ENCODE measurements at places on chromosomes 3 and 15. TPM values are rescaled to one million over a fixed set of nuclear protein-coding genes. Genes with fewer than 3 reads are reported as not detected.
A peak's percentile ranks its signal among the peaks of the same experiment; 100 is the strongest.

Gene USP13
- total RNA-seq: 1.6 TPM

Gene ANKDD1A
- total RNA-seq: 13.2 TPM

Gene DOCK3
- total RNA-seq: not detected

Gene RFX7
- 20.6 TPM for total RNA-seq

Gene IL5RA
- total RNA-seq: not detected

Gene NOX5
- total RNA-seq: 0.13 TPM

Gene AMT
- 18.9 TPM for total RNA-seq

Gene ALDH1A2
- not detected for total RNA-seq

DNA sequence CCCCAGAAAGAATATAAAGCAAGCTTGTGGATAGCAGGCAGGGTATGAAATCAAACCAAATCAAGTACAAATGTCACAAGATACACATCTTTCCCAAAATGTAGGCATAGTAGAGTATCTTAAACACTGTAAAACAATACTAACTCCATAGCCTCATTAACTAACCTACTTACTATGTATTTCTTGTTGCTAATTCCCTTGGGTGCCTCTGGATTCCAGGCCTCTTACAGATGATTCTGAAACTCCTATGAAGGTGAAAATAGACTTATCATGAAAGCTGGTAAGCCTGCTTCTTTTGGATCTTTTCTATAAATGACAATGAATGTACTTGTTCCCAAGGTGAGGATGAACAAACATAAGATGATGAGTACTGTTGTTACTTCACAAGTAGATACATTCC is 93.8 kb downstream of the FRMD5 start:
- H3K27me3 ChIP-seq: no peaks in the 10 kb centered on the region
- H3K27ac ChIP-seq: no peak overlapping the region
- no peak for DNase-seq
- no peaks in the 10 kb centered on the region for H3K36me3 ChIP-seq
- no peaks in the 10 kb centered on the region for H3K4me1 ChIP-seq
- H3K4me3 ChIP-seq: no peak overlapping the region

GRCh38 chr15:63953524-63953923 is 92.8 kb downstream of the DAPK2 start:
- no peaks in the 10 kb centered on the region for H3K4me1 ChIP-seq
- DNase-seq: no peak
- H3K36me3 ChIP-seq: no peaks in the 10 kb centered on the region
- H3K27me3 ChIP-seq: no peaks in the 10 kb centered on the region
- H3K27ac ChIP-seq: no peak overlapping the region
- no peak overlapping the region for H3K4me3 ChIP-seq

DNA sequence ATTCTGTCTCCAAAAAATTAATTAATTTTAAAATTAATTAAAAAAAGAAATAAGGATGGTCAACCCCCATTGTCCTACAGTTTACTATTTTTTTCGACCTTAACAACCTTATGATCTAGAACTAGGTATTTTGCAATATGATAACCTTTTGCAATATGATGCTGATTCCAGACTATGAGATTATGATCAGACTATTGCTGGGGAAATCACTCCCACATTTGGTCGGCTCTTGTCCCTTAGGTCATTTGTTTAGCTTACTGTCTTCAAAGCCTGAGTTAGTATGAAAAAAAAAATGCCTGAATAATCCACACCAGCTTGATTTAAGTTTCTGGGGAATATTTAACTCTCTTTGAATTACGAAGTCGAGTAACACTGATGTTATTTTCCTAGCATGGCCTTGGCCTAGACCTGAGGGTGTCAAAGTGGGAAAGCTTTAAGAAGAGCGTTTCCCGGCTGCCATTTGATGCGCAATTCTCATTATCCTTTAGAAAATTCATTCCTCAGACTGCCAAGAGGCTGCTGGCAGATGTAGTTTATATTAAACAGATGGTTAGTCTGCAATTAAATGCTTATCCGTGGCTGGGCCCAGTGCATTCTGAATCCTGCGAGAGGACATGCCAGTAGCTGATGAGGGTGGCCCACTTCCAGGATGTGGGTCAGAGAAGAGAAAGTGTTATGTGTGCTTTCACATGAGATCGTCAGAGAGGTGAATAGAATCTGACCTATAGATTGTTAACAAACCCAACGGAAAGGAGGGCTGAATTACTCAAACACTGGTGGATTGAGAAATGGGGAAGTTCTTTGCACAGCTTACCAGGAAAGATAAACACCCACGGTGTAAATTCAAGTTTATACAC is 496.0 kb upstream of the THBS1 start:
- H3K4me3 ChIP-seq: no peak overlapping the region
- H3K27ac ChIP-seq: peak overlapping the region; percentile 71
- no peaks in the 10 kb centered on the region for H3K27me3 ChIP-seq
- H3K4me1 ChIP-seq: no peaks in the 10 kb centered on the region

GRCh38 chr3:186022931-186023330 is 85.1 kb upstream of the TRA2B start:
- no peaks in the 10 kb centered on the region for H3K36me3 ChIP-seq
- H3K4me1 ChIP-seq: no peaks in the 10 kb centered on the region
- no peak overlapping the region for H3K4me3 ChIP-seq
- no peak overlapping the region for H3K27ac ChIP-seq
- H3K27me3 ChIP-seq: no peaks in the 10 kb centered on the region

GRCh38 chr15:63352808-63353207 is 28.8 kb downstream of the CA12 start:
- no peak overlapping the region for H3K4me3 ChIP-seq
- H3K27ac ChIP-seq: no peak overlapping the region
- no peaks in the 10 kb centered on the region for H3K4me1 ChIP-seq
- no peaks in the 10 kb centered on the region for H3K36me3 ChIP-seq
- H3K27me3 ChIP-seq: no peaks in the 10 kb centered on the region

GRCh38 chr3:129185783-129186182 is 2.1 kb upstream of the CNBP start:
- peaks cover 7% of the 10 kb centered on the region for H3K4me1 ChIP-seq
- no peaks in the 10 kb centered on the region for H3K27me3 ChIP-seq
- no peak for DNase-seq

DNA sequence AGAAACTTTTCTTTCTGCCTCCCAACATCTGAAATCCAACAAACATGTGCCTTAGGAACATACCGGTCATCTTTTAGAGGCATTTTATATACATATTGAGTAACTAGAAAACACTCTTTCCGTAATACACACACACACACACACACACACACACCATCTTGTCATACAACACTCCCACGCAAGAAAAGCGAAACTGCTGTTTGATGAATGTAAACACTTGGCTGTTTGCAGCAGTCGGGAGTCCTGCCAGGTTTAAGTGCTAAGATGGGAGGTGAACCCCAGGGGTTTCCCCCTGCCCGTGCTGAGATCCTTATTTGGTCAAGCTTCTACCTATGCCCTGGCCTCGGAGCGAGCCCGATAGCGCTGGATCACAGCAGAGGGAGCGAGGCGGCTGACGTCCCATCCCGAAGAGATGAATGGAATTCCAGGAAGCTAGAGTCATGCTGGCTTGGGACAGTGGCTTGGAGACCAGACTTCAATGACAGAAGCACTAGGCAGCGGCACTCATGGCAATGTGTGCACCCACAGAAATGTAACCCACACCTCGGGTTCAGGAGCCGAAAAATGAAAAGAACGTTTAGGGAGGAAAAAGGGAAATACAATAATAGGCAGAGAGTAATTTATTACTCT is 1.3 kb upstream of the THBS1 start:
- no peaks in the 10 kb centered on the region for H3K4me1 ChIP-seq
- H3K4me3 ChIP-seq: peak overlapping the region; percentile 48
- no peaks in the 10 kb centered on the region for H3K27me3 ChIP-seq
- H3K36me3 ChIP-seq: peaks cover 28% of the 10 kb centered on the region

DNA sequence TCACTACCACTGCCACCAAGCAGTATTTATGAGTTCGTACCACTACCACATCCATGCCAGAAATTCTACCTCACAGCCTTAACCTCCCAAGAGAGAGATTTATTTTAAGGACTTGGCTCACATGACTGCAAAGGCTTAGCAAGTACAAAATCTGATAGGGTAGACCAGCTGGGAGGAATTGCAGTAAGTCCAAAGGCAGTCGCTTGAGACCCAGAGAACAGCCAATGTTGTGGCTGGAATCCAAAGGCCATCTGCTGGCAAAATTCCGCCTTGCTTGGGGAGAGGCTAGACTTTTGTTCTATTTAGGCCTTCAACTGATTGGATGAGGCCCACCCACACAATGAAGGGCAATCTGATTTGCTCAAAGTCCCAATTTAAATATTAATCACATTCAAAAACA is 101.4 kb upstream of the STT3B start:
- no peaks in the 10 kb centered on the region for H3K27me3 ChIP-seq
- H3K4me1 ChIP-seq: no peaks in the 10 kb centered on the region
- H3K27ac ChIP-seq: no peak overlapping the region

DNA sequence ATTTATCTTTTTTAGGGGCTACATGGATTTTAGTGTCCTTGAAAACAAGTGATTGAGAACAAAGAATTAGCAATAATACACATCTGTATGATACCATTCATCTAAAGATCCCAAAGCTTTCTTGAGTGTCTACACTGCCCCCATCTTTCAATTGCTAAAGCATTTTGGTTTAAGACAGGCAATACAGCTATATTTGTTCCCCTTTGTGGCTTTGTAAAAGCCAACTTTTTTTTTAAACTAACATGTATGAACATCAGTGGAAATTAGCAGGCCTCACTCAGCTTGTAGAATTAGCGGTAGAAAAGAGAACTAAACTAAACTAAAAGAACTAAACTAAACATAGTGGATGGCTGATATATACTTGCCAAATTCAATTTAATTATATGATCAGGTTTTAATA is 449.6 kb downstream of the MECOM start:
- no peak overlapping the region for H3K4me3 ChIP-seq
- H3K36me3 ChIP-seq: no peaks in the 10 kb centered on the region
- no peaks in the 10 kb centered on the region for H3K27me3 ChIP-seq
- DNase-seq: no peak

GRCh38 chr3:42692667-42693529 is 7.6 kb downstream of the KLHL40 start:
- no peaks in the 10 kb centered on the region for H3K36me3 ChIP-seq
- DNase-seq: no peak
- no peaks in the 10 kb centered on the region for H3K4me1 ChIP-seq

DNA sequence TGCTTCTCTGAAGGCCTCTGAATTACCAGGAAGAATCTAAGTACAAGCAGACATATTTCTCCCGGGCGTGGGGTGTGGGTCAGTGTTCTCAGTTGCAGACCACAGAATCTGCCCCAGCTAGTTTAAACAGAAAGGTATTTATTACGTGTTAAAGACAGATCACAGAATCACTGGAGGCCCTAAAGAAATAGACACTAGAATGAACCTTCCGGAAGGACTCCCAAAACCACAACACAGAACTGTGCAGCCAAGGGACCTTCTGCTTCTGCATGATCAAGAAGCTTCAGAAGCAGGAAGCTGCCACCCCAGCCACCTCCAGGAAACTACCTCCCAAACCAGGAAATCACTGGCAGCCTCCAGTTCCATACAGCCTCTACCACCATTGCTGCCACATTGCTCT is 32.7 kb upstream of the ZFAND6 start:
- no peaks in the 10 kb centered on the region for H3K4me1 ChIP-seq
- no peak for DNase-seq

GRCh38 chr3:59262076-59262498 is 212.3 kb upstream of the CFAP20DC start:
- H3K4me3 ChIP-seq: no peak overlapping the region
- H3K36me3 ChIP-seq: no peaks in the 10 kb centered on the region
- no peak overlapping the region for H3K27ac ChIP-seq

DNA sequence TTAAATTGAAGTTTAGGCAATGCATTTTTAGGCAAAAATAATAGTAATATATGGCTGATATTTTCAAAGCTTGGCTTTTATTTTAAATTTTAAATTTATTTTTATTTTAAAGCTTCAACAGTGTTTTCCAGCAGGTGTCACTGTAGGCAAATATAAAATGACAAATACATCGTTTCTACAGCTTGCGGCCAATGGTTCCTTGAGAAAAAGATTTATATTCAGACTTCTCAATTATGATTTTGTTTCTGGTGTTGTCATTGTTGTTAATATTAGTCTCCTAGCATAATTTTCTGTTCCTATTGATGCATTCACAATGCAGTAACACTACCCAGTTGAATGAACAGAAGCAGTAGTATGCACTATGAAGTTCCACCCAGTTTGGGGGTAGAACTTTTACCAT is 220.7 kb upstream of the DNAJC19 start:
- no peaks in the 10 kb centered on the region for H3K27me3 ChIP-seq
- H3K36me3 ChIP-seq: no peaks in the 10 kb centered on the region
- no peak for DNase-seq
- no peak overlapping the region for H3K27ac ChIP-seq
- H3K4me1 ChIP-seq: no peaks in the 10 kb centered on the region

DNA sequence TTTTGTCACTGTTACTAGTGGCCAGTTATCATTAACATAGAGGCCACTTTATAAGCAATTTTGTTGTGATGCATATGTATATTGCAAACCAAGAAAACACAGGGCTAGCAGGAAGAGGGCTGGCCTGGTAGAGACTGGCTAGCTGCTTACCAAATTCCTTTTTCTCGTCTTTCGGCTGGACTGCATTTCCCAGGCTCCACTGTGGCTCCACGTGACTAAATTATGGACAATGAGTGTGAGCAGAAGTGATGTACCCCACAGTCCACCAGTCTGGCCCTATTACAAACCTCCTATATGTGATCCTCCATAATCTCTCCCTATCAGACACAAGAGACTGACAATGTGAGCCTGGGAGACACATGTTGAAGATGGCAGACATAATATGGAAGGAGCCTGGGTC is 257.0 kb downstream of the MFSD1 start:
- no peaks in the 10 kb centered on the region for H3K4me1 ChIP-seq
- no peak overlapping the region for H3K4me3 ChIP-seq
- no peaks in the 10 kb centered on the region for H3K27me3 ChIP-seq
- DNase-seq: no peak

DNA sequence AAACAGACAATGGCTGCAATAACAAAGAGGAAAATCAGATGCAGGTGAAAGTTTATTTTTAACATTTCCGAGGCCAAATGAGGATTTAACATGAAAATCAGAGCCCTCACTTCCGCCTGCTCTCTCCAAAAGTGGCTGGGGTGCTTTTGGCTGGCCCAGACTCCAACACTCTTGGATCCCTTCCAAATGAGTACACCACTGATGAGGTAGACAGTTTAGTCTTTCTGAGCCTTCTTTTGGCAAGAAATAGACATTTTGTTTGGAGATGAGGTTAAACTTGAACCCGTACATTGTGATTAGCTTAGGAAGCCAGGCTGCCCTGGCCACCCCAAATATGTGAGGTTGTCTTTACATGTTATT is 51.0 kb upstream of the TRA2B start:
- no peak for DNase-seq
- no peak overlapping the region for H3K4me3 ChIP-seq
- no peak overlapping the region for H3K27ac ChIP-seq

- H3K36me3 ChIP-seq: no peaks in the 10 kb centered on the region
- no peak overlapping the region for H3K27ac ChIP-seq
- H3K4me3 ChIP-seq: no peak overlapping the region
- no peaks in the 10 kb centered on the region for H3K27me3 ChIP-seq
- H3K4me1 ChIP-seq: no peaks in the 10 kb centered on the region
Observed at GRCh38 chr15:67551207-67551743, 8.8 kb downstream of the MAP2K5 start.

DNA sequence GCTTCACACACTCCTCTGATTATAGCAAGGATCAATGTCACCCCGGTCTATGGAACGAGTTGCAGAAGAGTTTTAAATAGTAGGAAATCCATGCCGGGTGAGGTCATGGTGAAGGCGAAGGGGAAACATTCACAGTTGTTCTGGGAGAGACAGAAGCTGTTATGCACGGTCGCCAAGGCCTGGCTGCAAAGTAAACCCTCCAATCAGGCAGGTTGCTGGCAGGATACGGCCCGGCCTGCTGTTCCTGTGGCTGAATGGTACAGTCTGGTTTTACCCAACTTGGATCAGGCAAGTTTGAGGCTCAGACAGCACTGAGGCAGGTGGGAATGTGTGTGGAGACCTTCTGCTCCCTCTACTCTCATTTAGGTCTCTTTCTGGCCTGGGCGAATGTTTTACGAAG is 45.3 kb upstream of the ATP2B2 start:
- no peaks in the 10 kb centered on the region for H3K4me1 ChIP-seq
- H3K27ac ChIP-seq: no peak overlapping the region
- no peak overlapping the region for H3K4me3 ChIP-seq

All from Peyer's patch (tissue), 4 donors.